Fibroblast of skin of left quadriceps (primary cell): ENCODE measurements at places on chromosomes 7 and 10.

GRCh38 chr10:63930584-63930983 is 409.4 kb downstream of the REEP3 start:
- no peak for DNase-seq

- DNase-seq = no peak
Observed at GRCh38 chr7:111780527-111780926, 218.2 kb upstream of the IMMP2L start.

DNA sequence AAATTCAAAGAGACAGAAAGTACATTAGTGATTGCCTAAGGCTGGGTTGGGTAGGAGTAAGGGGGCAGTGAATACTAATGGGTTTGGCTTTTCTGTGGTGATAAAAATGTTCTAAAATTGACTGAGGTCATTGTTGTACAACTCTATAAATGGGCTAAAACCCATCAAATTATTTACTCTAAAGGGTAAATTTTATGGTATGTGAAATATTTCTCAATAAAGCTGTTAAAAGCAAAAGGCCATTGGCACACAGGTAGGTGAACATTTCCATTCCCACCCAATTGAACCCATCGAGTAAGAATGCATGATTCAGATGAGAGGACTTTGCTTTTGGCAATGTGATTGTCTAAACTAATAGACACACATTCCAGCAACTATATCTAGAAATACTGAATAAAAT is 579.4 kb downstream of the GATA3 start:
- DNase-seq = no peak

DNA sequence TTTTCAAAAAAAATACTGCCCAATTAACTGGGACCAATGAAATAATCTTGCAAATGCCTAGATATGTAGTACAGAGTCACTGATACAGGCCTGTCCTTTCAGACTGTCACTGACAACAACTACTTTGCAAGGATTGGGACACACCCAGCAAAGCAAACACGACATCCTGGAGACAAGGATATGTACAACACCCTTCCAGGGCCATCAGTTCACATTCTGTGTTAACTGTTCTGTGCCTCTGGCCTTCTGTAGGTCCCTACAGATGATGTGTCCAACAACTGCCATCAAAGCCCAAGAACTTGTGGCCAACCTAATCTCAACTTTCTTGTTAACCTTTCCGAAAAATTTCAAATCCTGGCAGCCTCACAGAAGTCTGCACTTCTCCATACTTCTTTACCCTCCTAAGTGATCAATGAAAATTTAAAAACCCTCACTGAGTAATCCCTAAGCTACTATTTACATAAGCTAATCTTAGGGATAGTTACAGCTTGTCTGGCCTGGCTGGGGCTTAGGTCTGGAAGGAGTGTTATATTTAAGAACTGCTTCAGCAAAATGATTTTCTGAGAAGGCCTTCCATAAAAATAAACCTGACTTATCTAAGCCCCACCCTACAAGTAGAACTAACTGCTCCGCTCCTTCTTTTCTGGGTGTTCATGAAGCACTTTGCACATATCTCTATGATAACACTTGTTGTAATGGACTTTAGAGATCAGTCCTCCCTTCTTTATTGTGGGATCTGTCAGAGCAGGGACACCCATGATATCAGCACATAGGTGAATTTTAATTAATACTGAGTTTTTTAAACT is 21.0 kb downstream of the COBL start:
- no peak for DNase-seq

DNA sequence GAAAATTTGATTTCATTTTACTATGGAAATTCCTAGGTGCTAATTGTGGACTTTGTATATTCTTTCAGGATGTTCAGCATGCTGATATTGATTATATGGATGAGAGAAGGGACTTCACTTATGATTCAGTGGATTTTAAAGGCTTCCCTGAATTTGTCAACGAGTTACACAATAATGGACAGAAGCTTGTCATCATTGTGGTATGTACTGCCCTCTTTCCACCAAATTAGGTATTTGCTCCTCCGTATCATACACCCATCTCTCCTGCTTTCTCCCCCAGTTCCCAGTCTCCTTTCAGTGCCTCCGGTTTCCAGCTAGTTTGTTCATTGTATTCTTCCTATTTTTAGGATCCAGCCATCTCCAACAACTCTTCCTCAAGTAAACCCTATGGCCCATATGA is 34.6 kb downstream of the MGAM start:
- no peak for DNase-seq

DNA sequence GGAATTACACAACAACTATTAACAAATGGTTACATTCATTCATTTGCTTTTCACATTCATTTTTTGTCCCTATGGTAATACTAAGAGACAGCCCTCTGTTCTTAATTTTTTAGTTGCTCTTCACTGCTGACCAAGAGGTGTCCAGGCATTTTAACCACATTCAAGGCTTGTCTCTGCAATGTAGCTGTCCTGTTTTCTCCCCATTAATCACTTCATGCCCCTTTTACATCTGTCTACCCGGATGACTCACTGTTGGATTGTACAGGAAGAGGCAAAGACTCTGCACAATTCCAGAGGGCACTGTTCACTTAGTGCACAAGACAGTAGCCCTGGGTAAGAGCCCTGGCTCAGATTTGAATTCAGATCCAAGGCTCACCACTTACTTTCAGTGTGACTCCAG is 168.5 kb downstream of the NOC3L start:
- DNase-seq = peak; percentile 14

DNA sequence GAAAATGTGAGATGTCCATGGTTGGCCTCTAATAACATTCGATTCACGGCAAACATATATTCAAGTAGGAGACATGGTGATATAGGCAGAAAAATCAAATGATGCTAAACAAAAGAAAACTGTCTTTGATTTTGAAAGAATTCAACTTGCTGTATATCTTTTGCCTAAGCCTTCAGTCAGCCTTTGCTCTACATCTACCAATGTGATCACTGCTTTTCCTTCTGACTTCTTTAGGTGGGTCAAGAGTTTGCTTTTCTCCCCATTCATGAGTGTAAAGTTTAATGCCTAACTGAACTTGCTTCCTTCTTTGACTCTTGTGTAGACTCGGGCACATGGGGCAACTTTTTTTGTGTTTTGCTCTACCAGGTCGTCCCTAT is 417 bp upstream of the HIF1AN start:
- DNase-seq = no peak

DNA sequence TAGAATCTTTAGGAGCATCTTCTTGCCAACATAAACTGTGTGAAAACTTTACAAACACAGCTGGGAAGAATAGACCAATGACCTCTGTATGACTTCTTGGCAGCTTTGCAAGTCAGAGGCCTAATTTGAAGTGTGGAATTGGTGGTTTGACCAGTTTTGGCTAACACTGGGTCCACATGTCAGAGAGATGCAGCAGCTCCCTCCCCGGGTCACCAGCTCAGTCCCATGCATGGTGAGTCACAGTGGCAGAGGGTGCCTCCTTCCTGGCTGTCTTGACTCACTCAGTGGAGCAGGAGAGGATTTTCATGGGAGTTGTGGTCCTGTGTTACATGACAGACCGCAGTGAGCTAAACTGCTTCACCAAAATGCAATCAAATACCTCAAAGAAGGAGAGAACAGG is 8.2 kb upstream of the STARD3NL start:
- peak; percentile 17 for DNase-seq

DNA sequence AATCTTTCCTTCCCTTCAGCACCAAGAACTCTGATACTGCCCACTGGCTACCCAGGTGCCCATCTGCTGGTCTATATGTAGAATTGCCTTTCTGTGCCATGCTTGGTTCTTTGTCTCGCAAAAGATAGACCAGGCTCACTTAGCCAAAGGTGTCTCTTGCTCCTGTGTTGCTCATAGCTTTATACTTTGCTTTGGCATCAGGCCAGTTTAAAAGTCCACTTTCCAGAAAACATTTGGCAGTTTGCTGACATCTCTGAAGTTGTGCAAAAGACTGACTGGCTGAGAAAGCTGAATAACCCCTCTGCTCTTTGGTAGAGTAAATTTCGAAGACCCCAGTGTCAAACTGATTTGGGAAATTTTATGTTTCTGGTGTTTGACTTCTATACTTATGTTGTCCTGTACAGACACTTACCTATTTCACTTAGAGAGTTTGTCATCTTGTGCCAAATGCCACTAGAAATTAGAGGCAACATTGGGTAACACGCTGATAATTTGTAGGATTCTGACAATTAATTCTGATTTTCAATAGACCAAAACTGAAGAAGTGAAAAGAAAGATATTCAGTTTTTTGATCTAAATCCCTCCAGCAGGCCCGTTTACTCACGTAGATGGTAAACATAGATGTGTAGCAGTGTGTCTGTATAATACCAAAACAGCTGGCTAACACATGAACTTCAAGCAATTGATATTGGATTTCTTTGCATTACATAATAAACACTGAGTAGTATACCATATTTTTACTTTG is 91.1 kb downstream of the CPED1 start:
- DNase-seq = no peak

GRCh38 chr10:72096115-72097000 is 8.0 kb upstream of the SPOCK2 start:
- DNase-seq = peak; percentile 4

GRCh38 chr7:96719164-96719563 is 9.5 kb upstream of the SEM1 start:
- DNase-seq = no peak

- DNase-seq = no peak
Observed at GRCh38 chr10:70053218-70053840, 683 bp downstream of the MACROH2A2 start.

GRCh38 chr10:78742730-78743615 is 325.8 kb upstream of the ZMIZ1 start:
- no peak for DNase-seq

DNA sequence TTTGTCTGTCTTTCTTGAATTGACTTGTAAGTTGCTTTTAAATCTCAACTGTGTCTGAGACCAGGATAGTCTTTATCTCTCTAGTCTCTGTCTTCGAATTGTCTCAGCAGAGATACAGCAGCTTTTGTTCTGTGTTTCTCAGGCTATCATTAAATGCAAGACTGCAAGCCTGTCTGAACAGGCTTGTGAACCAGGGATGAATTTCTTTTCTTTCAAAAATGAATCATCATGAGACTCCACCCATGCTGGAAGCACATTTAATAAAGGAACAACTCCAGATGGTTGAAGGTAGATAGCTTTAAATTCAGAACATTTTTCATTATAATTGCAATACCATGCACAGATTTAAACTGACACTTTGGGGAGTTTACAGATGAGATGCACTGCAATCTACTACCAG is 155.9 kb downstream of the SEC23IP start:
- no peak for DNase-seq

DNA sequence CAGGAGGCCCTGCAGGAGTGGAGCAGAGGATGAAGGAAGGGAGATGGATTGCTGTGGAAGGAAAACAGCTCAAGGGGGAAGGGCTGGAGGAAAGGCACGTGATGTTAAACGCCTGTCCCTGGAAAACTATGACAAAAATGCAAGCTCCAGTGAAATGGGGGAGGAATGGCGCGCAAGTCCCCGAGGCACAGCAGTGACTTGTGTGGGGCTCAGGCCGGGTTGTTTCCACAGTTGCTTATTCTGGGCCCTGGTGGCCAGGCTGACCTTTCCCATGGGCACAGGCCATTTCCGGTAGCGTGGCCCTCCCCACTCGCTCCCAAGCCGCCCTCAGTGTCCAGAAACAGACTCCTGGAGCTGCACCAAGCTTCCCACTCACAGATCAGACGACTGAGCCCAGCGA is 68.1 kb upstream of the PDGFA start:
- DNase-seq = no peak

DNA sequence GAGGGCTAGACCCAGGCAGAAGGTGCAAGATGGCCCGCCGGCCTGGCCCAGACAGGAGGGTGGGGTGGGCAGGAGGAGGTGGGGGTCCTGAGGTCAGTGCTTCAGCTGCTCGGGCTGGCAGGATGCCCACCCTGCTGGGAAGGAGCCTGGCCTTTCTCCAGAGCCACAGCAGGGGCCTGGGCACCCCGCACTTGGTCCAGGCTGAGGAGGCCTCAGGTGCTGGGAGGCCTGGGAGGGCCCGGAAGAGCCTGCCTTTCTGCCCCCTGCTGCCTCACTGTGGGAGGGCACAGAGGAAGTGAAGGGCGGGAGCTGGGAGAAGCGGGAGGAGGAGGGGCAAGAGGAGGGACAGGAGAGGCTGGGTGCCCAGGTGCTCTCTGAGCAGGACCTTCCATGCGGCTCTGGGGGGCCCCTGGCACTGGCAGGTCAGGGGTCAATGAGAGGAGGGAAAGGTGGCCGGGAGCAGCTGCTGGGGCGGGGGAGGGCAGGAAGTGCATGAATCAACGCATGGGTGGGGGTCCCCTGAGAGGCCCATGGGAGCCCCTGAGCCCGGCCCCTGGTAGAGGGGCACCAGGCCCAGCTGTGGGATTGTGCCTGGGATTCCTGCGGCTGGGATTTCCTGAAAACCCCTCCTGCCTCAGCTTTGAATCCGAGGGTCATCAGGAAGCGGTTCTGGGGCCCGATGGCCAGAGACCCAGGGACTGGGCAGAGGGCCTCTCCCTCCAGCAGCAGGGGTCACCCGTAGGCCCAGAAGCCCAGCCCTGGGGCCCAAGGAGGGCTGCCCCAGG is 49.9 kb downstream of the PWWP2B start:
- DNase-seq = no peak

DNA sequence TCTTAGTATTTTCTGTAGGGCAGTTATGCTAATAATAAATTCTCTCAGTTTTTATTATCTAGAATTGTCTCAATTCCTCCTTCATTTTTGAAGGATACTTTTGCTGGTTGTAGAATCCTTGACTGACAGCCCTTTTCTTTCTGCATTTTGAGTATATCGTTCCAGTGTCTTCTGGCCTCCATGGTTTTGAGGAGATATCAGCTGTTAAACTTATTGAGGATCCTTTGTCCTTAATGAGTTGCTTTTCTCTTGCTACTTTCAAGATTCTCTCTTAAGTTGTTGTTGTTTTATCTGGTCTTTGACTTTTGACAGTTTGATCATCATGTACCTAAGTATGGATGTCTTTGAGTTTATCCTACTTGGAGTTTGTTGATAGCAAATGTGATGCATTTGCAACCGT is 8.9 kb upstream of the GJC3 start:
- no peak for DNase-seq

DNA sequence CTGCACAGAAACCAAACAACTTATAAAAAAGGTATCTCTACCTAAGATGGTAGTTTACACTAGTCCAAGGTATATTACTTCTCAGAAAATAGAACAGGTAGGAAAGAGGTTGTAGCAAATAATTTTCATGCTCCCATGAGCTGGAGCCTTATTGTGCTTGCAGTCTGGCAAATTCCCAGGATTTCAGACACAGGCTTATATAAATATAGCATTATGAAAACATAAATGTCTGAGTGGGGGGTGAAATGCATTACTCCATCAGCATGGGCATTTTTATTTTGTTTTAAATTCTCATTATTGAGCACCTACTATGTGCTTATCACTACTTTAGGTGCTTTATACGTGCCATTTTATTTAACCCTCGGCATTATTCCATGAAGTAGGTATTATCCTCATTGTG is 83.0 kb upstream of the PHYHIPL start:
- DNase-seq = no peak

GRCh38 chr7:142800699-142801260 is 30.0 kb downstream of the PRSS2 start:
- no peak for DNase-seq
